ENCODE measurements at places on chromosomes 3 and 15.

DNA sequence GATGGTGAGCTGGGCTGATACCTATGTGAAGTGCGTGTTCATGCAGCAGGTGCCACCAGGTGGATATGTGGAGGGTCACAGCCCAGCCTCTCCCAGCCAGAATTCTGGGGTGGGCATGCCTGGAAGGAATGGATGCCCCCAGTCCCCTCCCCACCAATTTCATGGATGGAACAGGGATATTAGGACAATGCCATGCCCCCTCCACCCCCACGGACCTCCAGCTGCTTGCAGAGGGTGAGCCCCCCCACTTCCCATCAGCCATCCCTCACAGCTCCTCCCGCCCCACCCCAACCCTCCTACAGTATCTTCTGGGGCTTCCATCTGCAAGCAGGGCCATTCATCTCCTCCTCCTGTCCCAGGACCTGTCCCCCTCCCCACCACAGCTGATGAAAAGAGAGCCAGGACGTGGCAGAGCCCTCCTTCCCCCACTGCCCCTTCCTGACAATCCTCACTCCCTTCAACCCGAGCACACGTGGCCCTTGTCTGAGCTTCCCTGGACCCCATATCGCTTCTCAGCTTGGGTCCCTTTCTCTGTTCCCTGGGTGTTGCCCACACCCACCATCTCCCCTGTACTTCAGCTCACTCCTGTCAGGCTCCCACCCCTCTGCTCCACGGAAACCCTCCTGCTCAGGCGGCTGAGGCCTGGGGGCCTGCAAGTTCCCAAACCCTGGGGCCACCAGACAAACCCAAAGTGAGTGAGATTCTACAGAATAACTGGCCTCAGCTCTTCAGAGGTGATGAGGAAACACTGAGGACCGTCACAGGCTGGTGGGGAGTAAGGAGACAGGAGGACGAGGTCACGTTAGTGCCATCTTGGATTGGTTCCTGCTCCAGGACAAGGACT is 2.8 kb upstream of the SEMA3G start:
- DNase-seq, result no peak

DNA sequence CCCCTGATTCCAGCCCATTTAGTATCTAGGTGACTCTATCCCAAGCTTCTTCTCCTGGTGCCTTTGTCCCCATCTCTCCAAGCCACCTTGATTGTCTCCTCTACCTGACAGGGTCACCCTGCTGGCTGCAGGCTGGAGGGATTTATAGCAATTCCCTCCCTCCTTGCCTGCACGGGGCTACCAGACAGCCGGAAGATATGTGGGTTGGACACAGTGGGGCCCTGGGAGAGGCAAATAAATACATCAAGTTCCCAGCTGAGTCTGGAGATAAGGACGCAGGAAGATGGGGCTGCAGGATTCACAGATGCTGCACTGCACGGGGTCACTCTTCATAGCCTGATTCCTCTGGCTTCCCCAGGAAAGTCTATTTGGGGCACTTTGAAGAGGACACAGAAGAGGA is 9.3 kb upstream of the ISLR2 start:
- no peak for DNase-seq

- no peak for DNase-seq
These were observed 108.9 kb upstream of the ABHD17C start for GRCh38 chr15:80586161-80586560.

DNA sequence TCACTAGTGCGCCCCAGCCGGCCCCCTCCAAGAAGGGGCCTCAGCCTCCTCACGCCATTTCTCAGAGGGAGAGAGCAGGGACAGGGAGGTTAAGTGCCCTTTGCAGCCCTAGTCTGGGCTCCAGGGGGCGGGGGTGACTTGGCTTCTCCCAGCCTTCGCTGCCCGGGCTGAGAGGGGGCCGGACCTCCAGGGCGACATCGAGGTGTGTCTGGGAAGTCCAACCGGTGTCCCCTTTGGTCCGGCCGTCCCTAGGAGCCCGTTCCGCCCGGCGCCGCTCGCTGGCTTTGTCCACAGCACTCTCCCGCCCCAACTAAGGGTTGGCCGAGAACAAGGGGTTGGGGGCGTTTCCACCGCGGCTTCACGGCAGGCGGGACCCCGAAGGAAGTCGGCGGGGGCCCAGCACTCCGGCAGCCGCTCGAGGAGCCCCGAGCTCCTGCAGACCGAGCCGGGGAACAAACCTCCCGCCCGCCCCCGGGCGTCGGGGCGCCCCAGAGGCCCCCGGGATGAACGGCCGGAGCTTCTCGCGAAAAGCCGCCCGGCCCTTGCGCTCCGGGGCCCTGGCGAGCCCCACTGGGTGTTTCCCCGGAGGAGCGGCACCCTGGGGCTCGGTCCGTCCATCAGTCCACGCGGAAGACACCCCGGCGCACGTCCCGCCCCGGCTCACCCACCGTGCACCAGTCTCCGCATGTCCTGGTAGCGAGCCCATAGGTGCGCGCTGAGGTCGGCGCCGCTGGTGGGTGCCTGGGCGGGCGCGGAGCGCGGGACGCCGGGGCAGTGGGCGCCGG is 627 bp downstream of the NT5DC2 start:
- DNase-seq, result no peak

DNA sequence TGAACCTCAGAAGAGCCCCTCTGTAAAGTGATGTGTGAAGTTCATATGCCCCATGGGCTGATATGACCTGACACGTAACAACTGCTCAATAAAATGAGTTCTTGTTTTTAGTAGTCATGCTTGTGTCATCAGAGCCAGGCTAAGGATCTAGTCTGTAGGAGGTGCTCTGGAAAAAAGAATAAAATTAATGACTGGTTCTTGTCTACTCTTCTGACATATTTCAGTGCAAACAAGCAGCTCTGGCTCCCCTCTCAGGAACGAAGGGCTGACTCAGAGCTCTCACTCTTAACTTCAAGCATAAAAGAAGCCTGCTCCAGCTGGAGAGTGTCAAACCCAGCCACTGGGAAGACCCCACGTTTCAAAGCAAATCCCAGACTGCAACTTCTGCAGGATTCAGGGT is 77.0 kb downstream of the LRIG1 start:
- no peak for DNase-seq

DNA sequence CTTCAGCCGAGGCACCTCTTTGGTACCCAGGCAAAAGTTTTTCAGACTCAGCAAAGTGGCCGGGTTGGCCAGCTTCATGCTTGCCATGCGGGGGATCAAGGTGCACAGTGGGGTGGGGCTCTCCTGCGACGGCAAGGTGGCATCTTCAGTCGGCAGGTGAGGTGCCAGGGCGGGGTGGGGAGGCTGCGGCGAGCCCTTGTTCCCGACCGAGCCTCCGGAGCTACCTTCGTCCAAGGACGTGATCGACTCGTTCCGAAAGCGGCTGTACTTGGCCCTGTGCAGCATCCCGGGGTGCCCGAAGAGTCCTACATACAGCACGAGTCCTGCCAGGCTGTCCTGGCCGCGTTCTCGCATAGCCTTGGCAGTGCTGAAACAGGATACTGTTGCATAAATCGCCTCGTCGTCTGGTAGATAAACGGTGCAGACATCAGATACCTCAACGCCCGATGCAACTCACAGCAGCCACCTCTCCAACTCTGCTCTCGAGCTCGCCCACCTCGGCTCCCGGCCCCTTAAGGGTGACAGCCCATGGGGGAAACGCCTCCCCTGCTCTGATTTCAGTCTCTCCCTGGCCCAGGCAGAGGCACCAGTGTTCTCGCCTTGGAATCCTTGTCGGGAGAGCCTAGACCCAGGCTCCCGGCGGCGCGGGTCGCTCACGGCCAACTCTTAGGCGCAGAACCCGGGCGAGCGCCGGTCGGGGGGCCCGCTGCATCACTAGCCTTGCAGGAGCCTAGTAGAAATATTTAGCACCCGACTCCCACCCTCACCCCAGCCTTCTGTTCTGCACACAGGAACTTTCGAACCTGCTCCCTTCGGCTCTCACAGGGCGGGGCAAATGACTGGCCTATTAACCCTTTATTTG is 826 bp downstream of the SHC4 start:
- no peak for DNase-seq

DNA sequence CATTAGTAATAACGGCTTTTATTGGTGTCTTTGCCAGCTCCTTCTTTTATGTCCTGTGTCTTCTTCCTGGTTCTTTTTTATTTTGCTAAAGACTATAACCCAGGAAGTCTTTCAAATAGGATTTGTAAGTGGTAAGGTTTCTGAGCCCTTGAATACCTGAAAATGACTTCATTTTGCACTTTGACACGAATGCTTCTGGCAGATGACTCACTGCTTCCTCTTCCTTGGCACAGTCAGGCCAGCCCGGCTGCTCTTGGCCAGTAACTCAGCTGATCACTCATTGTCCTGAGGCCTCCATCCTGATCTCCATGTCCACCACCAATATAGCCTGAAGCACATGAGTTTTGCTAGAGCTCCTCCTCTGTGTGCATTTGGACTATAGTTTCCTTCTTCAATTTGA is 48.7 kb upstream of the NR2E3 start:
- DNase-seq, result no peak

- no peak for DNase-seq
These were observed 2.7 kb upstream of the SPTBN5 start for GRCh38 chr15:41896566-41896965.

DNA sequence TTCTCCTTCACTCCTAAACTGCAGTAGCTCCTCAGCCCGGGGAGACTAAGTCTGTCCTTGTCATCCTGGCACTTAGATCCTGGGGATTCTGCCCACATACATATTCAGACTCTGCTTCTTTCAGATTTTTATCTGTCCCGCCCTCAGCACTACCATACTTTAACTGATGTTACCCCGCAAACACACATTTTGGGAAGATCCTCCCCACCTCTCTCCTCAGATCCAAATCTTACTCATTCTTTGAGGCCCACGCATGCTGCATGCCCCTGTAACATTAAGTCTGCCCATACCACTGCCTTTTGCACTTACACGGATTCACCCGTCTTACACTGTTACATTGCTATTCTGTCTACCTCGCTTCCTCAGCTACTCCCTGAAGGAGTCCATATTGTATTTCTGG is 36.1 kb downstream of the SENP8 start:
- DNase-seq, result no peak

DNA sequence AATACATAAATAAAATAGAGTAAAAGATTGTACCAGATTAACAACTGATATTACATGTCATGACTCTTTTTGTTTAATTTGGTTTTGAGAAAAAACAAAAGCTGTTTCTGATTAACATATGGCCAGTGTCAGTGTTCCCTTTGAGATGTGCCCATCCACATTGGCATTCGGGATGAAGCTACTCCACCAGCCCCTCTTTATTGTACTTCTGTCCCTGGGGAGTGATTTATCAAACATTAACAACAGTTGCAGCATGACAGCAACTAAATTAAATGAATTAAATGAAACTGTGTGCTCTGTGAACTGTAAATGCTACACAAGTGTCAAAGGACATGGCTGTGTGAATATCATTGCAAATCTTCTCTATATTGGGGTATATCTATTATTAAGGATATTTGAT is 25.9 kb upstream of the MTMR10 start:
- no peak for DNase-seq

- DNase-seq, result peak; percentile 19
These were observed 67.1 kb downstream of the OXSM start for GRCh38 chr3:25856902-25857518.

- no peak for DNase-seq
These were observed 69.6 kb upstream of the COL8A1 start for GRCh38 chr3:99568663-99569335.

DNA sequence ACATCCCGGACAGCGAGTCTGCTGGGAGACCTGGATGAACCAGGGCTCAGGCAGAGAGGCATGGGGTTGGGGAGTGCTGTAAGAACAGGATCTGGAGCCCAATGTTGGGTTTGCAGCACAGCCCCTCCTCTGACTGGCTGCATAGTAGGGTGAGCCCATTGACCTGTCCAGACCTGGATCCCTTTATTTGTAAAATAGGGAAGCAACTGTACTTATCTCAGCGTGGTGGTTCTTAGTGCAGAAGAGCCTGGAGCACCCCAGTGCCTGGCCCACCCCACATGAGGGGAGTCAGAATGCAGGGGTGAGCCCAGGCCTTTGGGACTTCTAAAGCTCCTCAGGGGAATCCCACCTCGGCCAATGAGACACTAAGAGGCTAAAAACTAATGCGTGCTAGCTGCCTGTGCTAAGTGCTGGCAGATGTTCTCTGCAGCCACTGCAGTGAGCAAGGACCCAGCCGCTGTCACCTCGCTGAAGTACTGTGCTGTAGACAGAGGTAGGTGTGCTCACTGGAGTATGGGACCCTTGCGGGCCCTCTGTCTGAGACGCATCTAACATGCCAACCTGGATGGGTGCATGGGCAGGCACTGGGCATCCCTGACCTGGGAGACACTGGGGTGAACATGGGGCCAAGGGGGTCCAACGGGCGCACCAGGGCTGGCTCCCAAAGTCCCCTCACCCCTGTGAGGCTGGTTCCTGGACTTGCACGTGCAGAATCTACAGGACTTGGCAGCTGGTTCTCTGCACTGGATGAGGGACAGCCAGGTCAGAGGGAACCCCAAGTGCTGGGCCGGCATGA is 95.6 kb downstream of the ATP10A start:
- no peak for DNase-seq

DNA sequence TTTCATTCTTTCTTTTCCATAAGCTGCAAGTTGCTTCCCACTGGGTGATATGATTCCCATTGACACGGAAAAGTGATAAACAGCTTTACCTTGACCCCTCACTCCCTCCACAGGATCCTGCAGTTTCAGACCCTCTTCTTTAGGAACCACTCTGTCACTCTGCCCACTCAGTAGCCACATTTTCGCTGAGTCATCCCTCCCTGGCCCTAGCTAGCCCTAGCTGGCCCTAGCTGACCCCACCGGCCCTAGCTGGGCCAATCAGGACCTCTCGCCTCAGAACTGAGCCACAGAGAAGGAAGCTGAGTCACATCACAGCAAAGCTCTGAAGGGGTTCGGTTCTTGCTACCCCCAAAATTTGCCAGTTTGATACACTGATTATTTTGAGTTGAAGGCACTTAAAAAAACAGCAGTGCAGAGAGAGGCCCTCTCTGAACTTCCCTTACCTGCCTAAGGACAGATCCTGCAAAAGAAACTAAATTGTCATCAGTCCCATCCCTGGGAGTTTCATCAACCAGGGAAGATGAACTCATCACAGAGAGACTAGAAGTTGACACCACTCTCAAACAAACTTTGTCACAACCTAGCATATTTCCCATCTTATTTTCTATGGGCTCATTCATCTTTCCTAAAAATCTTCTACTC is 233.5 kb upstream of the PROK2 start:
- DNase-seq, result peak; percentile 1

DNA sequence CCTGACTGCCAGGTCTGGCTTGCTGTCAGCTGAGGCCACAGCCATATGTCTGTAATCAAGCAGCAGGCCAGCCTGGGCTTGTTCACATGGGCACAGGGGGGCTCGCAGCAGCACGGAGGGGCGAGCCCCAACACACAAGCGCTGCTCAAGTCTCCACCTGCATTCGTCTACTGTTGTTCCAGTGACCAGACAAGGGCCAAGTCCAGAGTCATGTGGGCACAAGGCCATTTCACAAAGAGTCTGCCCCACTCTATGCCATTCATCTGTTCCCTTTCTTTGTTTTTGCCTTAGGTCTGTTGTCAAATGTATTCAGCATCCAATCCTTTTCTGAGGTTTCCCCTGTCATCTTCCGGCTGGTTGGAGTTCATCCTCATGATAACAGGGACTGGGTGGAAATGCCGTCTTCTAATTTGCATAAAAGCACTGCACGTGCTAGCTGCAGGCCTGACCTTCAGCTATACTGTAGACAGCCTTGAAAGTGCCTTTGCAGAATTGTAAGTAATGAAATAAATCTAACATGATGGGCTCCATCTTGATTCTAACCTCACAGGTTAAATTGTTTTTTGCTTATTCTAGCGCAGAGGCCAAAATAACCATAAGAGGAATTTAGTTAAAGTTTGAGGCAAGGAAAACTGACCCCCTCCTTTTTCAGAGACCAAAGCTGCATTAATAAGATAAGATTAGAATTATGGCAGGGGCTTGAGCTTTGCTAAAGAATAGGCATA is 28.6 kb upstream of the KBTBD12 start:
- DNase-seq, result no peak
